DMS79 treated with DMSO at 0.1 percent for 48 hours (cell line): ENCODE measurements at places on chromosomes 3 and 15.

DNA sequence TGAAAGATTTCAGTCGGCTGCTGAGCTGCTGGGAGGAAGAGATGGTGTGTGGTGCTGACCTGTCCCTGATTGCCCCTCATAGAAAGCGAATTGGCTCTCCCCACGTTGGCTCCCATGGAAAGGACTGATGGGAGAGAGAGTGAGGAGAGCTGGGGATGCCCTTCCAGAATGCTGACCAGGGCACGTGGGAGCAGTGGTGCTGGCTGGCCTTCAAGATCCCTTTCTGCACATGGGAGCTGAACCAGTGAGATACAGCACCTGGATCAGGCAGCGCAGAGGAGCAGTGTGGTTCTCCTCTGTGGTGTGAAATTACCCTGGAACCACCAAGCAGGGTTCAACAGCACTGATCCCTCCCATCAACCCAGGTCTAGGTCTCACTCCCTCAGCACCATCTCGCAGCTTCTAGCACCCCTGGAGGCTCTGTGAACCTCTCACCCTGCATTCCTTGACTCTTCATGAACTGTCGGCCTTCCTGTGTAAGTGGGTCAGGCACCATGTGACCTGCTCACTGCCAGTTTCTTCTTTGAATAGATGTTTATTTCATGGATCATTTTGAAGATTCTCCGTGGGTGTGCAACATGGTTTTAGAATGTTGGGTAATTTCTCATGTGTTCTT lies 55.7 kb downstream of the CACNA1D start:
- no peak for DNase-seq

- no peak for DNase-seq
Observed at GRCh38 chr3:171508676-171509075, 48.5 kb upstream of the TNIK start.

DNA sequence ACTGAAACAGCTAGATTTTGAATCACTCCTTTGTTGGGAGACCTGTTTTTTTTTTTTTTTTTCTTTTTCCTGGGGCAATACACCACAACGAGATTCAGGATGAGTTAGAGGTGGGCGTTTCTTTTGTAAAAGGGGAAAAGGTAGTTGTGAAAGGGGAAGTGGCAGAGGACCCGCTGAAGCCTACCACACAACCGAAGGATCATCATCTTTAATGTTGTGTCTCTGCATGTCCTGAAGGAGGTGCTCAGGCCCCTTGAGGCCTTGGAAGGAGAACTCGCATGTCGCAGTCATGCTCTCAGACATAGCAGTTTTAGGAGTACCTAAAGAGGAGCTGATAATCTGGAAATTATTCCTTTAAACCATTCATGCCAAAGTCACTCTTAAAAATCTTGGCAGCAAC lies 137.9 kb upstream of the LRIG1 start:
- DNase-seq = no peak

- no peak for DNase-seq
Observed at GRCh38 chr3:194244167-194244566, 107.0 kb downstream of the CPN2 start.

- DNase-seq = no peak
Observed at GRCh38 chr3:135192929-135193328, 397.9 kb downstream of the EPHB1 start.

DNA sequence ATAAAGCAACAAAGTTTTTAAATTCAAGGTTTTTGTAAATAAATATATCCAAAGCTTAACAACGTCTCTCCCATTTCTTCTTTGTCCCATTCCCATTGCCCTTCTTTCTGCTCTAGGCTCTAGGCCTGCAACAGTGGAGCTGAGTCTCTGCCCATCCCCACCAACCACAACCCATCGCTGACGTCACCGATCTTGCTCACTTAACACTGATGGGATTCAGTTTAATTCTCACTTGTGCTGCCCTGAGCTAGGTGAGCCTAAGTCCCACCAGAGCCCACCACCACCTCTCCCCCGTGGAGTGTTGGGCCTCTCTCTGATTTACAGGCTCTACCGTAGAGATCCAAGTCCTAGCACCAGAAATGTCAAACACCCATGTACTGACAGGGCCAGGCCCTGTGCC lies 61.3 kb upstream of the RAB6B start:
- DNase-seq = no peak

DNA sequence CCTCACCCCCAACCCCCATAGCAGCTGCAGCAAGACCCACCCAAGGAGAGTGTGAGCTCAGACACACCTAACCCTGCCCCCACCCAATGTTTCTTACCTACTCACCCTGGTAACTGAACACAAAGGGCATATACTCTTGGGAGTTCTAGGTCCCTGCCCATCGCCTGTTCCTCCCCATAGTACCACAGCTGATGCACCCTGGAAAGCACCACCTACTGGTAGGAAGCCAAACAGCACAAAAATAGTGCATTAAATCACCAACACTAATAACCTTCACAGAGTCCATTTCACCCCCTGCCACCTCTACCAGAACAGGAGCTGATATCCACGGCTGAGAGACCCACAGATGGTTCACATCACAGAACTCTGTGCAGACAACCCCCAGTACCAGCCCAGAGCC lies 245.2 kb downstream of the EFHB start:
- no peak for DNase-seq

DNA sequence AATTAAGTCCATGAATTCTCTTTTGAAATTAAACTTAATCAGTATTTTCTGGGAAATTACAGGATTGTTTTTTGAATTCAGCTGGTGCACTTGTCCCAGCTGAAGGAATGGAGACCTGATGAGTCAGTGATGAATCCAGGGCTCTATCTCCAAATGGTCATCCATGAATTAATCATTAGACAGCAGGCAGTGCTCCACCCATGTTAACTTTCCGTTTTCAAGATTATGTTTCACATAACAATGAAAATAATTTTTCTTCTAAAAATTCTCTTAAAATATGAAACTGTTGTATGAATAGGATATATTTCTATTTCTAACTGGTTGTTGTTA lies 13.9 kb upstream of the PAQR9 start:
- no peak for DNase-seq

DNA sequence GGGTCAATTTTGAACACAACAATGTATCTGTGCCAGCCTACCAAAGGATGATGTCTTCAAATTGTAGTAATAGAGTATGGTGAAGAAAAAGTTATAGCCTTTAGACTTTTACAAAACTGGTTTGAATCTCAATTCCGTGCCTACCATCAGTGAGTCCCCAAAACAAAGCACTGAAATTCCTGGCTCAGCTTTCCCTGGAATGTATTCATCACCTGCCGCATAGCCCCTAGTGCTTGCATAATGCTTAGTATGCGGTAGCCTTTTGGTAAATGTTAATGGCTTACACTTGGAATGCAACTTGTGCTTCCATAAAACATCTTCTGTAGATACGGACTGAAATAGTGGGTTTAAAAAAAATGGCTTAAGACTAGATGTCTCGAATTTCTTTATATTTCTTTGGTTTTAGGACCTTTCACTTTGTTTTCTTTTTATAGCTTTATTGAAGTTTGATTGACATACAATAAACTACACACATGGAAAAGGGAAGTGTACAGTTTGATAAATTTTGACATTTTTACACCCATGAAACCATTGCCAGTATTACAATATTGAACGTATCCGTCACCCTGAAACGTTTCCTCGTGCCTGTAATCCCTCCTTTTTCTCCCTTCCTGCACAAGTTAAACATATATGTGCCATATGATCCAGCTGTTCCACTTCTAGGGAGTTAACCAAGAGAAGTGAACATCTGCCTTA lies 12.1 kb downstream of the SACM1L start:
- no peak for DNase-seq

DNA sequence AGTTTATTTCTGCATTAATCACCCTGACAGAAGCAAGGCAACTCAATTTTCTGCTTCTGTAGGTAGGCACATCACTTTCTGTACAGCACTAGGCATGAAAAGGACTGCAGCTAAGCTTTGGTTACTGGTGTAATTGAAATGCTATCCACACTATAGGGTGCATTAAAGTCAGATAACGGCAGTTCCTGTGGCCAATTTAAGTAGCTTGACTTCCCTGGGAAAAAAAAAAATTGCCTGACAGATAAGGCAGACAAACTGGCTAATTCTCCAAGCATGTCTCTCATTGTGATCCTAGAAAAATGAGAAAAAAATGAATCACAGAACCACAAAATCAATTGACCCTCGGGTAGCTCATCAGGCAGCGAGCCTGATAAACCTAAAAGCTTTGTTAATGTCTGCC lies 151.4 kb downstream of the MEIS2 start:
- no peak for DNase-seq
